ENCODE measurements at places on chromosomes 5 and 9.

DNA sequence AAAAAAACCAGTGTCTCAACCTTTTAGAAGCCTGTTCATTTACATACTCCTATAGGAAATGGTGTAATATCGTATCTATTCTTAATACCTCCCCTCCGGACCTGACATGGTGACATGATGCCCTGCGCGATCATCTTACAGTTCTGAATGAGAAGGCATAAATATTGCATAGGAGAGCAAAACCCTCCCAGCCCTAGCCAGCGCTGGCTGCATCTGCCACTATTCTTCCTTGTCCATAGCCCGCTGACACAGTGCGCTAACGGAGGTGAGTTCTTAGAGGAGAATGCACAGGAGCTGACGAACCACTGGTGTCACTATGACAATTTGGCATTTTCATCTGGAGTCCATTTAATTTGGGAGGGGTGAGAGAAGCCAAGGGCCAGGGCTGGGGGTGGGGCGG, 290.1 kb downstream of the EFNA5 start:
- DNase-seq: no peak

DNA sequence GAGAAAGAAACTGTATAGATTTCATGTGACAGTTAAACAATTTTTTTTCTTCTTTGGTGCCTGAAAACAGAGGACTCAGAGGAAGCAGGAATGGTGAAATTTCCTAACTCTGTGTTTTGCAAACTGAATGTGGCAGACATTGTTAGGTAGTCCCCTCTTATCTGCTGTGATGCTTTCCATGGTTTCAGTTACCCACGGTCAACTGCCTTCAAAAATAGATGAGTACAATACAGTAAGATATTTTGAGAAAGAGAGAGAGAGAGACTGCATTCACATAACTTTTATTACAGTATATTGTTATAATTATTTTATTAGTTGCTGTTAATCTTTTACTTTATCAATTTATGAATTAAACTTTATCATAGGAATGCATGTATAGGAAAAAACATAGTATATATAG, 627.2 kb downstream of the CCDC171 start:
- DNase-seq: no peak

DNA sequence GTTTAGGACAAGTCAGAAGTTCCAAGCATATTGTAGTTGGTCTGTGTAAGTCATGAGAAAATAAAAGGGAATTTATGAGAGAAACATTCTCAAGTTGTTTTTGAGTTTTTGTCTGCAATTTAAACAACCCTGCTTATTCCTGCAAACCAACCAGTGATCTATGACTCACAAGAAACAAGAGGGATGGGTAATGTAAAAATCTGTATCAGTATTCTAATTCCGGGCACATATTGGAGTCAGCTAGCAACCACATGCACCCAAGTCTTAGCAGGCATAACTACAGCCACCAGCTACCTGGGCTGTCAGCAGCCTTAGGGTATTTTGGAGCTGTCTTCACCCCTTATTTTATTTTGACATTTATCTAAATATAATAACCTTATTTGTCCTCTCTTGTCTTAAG, 128.7 kb upstream of the APC start:
- DNase-seq: no peak

DNA sequence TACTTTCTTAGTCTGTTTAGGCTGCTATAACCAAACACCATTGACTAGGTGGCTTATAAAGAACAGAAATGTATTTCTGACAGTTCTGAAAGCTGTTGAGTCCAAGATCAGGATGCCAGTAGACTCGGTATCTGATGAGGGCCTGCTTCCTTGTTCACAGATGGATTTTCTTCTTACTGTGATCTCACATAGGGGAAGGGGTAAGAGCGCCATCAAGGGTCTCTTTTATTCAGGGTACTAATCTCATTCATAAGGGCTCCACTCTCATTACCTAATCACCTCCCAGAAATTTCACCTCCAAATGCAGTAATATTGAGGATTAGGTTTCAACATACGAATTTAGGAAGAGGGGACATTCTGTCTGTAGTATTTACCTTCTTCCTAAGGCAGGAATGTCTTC, 384.0 kb upstream of the DMAC1 start:
- no peak for DNase-seq

DNA sequence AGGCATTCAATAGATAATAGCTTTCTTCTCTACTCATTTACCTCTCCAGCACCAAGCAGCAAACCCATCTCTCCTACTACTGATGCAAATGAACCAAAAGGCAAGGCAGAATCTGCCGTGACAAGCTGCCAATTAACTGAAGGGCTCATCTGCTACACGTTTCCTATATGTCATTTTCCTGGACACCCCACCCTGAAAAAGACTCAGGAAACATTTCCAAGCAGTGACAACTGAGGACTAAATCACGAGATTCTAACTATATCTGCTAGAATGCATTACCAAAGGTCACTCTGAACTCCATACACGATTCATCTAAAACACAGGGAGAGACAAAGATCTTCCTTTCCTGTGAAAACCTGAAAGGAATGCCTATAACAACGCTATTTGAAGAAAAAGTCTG, 12.9 kb downstream of the PLPP1 start:
- DNase-seq: no peak

- DNase-seq: peak; percentile 26
These were observed 3.2 kb upstream of the NFX1 start for GRCh38 chr9:33287087-33287490.

DNA sequence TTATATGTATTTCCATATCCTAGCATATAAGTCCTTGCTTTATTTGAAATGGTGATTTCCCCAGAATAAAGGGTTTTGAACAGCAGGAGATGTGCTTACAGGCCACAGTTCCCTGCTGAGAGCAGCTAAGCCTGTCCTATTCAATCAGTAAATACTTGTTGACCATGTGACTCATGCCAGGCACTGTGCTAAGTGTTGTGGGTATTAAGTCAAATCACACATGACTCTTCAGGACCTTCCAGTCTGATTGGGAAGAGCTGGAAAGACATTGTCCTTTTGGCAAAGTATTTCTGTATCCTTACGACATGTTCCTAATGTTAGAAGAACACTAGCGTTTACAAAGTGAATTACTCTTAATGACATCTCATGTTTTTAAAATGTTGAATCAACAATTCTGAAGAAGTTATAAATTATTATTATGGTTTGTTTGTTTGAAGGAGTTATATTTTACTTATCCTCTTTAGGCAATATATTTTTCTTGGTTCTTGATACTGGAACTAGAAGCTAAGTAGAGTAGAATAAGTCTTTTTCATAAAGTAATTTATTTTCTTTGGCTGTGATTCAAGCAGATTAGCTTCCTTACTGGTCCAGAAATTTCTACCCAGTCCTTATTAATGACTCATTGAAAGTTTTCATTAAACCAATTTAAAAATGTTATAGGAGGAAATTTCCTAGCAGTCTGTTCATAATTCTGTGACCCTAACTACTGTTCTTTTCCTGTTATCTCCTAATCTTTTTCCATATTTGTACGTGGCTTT, 82.1 kb downstream of the GAPVD1 start:
- no peak for DNase-seq

DNA sequence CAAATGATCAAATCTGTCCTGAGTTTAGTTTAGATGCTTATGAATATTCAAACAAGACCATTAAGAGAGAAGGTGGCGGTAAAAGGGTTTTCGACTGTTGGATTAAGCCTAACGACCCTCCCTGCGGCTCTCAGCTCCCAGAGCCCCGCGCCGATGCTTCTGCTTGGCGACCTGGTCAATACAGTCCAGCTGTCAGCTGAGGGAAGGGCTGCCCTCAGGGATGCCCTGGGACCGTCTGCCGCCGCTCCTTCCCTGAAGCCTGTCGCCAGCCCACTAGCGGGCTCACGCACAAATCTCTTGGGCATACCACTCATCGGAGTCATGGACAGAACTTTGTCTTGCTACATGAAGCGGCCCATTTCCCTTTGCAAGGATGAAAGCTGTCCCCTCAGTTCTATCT, 136.6 kb upstream of the RAPGEF1 start:
- DNase-seq: no peak

DNA sequence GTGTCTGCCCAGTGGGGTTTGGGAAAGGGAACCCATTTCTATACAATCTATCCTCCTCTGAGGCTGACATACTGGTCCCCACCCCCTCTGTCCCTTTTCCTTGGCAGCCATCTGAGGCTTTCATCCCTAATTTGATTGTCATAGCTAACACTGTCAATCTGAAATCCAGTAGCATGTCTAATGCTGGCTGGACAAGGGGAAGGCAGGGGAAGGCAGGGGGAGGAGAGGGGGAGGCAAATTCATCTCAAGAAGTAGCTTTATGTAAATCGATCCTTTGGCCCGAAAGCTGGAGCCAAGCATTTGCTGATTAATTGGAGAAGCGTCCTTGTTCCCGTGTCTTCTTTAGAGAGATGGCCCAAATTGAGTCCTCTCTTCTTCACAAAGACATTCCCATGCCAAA, 314.1 kb upstream of the PANK3 start:
- DNase-seq: no peak

- DNase-seq: no peak
These were observed 6.7 kb upstream of the FOXE1 start for GRCh38 chr9:97846347-97846746.

DNA sequence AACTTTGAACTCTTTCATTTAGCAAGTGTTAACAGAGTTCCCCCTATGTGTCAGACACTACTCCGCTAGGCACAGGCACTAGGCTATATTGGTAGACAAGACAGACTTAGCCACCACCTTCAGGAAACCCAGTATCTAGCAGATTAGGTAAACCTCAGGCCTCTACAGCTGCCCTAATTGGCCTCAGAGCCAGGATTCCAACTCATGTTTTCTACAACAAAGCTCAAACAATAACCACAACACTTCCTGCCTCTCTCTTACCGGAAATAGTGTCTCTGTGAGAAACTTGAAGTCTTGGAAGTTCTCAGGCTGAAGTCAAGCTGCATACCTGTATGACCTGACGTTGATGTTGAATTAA, 116.6 kb upstream of the SLC44A1 start:
- peak; percentile 38 for DNase-seq

- no peak for DNase-seq
These were observed 661.4 kb upstream of the KLF4 start for GRCh38 chr9:108150736-108151586.

GRCh38 chr9:91273853-91274552, 87.7 kb downstream of the AUH start:
- no peak for DNase-seq

GRCh38 chr5:63053019-63053638, 474.5 kb downstream of the LRRC70 start:
- DNase-seq: no peak

- DNase-seq: peak; percentile 75
These were observed 26.1 kb downstream of the IDNK start for GRCh38 chr9:83649080-83649479.

DNA sequence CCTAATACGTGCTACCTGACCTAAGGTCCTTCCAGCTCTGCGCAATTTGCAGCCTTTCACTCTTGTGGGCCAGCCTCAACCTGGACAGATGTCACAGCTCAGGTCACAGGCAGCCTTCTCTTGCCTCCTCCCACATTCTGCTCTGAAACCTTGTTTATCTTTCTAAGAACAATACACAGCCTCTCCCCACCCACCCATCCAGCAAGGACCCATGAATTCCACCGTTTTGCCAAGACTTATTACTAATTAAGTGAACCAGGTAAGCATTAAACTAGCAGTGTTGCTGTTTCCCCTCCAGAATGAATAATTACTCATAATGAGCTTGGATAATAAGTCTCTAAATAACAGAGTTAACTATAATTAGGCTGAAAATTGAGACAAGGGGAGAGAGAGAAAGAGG, 11.0 kb downstream of the FABP6 start:
- no peak for DNase-seq

- no peak for DNase-seq
These were observed 1.2 kb downstream of the IER5L start for GRCh38 chr9:129176701-129177442.

GRCh38 chr9:37927601-37928551, 23.9 kb upstream of the SLC25A51 start:
- no peak for DNase-seq

DNA sequence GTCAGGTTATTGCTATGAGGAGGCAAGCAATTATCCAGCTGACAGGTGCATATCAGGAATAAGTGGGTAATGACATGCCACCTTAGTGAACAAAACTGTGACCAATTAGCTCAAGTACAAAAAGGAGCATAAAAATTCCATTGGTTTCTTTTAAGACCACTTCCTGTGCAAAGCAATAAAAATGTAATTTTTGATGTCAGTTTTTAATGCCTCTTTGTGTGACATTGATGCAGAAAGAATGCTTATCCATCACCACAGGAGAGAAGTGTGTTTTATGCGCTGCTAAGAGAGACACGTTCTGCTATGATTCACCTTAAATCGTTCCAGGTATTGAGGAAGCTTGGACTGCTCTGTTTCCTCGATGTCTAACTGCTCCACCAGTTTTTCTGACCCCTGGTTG, 96.7 kb downstream of the MRPS27 start:
- no peak for DNase-seq

DNA sequence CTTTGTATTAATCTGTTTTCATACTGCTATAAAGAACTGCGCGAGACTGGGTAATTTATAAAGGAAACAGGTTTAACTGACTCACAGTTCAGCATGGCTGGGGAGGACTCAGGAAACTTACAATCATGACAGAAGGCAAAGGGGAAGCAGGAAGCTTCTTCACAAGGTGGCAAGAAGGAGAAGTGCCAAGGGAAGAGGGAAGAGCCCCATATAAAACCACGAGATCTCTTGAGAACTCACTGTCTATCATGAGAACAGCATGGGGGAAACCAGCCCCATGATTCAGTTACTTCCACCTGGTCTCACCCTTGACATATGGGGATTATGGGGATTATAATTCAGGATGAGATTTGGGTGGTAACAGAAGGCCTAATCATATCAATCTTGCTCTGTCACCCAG, 60.9 kb upstream of the CHD1 start:
- DNase-seq: no peak

DNA sequence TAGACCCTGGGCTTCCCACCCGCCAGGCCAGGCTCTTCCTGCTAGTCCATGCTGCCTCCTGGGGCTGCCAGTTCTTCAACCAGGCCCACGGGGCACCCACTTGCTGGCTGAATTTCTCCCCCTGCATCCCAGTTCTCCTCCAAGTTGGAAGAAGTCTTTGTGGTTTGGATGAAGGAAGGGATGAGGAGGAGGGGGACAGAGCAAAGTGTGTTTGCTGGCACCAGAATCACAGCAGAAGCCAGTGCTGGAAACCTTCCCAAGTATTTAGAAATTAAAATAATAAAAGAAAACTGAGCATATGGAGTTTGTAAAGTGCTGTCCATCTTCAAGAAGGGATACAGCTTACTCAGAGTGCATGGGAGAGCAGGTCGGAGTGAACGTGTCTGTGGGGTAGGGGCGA, 19.4 kb upstream of the UNC5A start:
- DNase-seq: no peak

DNA sequence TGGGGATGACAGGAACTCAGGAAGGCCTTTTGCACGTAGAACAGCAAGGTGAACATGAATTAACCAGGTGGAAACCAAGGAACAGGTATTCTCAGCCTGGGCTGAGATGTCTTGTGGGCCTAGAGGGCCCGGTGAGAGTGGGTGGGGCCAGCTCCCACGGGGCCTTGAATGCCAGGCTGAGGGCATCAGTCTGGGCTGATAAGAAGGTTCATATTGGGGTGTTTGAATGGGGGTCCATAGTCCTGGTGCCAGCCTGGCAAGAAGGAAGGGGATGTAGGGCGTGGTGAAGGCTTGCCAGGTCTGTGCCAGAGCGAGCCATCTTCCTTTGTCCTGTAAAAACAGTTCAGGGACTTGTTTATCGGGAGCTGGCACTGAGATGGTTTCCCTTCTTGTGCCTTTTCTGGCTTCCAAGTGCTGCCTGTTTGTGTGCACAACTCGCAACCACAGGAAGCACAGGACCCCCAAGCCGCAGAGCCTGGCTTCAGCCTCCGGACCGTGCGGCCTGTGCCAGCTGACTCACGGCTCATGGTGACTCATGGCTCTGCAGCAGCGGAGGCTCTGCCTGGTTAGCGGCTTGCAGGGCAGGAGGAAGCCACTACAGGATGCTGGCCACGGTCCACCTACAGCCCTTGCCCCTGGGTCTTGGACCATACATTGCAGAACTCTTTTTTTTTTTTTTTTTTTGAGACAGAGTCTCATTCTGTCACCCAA, 2.4 kb downstream of the CARD19 start:
- peak; percentile 56 for DNase-seq
